ENCODE measurements at places on chromosomes 13 and 19.
A peak's percentile ranks its signal among the peaks of the same experiment; 100 is the strongest.

- no peak for DNase-seq
Observed at GRCh38 chr13:47846886-47847285, 154.2 kb downstream of the SUCLA2 start.

DNA sequence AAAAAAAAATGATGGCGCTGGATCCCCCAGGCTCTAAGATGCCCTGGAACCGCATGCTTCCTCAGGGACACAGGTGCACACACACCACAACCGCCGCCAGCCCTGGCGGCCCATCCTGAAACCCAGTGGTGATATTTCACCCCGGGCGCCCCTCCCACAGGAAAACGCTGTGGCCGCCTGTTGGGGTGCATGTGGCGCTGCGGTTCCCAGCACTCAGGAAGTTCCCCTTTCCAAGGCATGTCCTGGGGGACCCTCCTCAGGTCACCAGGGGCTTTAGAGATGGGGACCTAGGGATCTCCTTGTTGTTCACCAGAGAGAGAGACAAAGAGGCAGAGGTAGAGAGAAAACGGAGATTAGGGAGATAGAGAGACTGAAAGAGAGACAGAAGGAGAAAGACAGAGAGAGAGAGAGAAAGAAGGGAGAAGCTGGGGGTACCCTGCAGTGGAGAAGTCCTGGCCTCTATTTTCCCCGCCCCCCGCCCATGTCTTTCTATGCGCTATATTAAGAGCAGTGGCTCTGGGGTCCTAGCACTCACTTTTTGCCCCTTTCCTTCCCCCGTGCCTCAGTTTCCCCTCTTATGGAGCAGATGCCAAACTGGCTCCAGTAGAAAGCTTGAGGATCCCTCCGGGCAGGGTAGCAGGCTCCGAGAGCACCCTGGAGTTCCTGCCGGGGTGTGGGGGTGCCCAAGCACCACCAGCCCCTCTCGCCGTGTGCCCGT, 2.3 kb downstream of the ADGRE2 start:
- DNase-seq: no peak

- no peak for DNase-seq
Observed at GRCh38 chr19:34943861-34944573, 17.3 kb downstream of the ZNF30 start.

GRCh38 chr13:112792511-112792910, 102.7 kb downstream of the ATP11A start:
- DNase-seq: no peak

- no peak for DNase-seq
Observed at GRCh38 chr19:11330127-11330526, 9.3 kb downstream of the RAB3D start.

GRCh38 chr13:33283195-33283911, 2.2 kb downstream of the STARD13 start:
- DNase-seq: no peak

GRCh38 chr13:48532256-48532505, 699 bp downstream of the RCBTB2 start:
- no peak for DNase-seq

GRCh38 chr19:16094360-16095070, 17.2 kb upstream of the RAB8A start:
- DNase-seq: no peak

GRCh38 chr19:33720691-33721682, 75.7 kb upstream of the KCTD15 start:
- no peak for DNase-seq

DNA sequence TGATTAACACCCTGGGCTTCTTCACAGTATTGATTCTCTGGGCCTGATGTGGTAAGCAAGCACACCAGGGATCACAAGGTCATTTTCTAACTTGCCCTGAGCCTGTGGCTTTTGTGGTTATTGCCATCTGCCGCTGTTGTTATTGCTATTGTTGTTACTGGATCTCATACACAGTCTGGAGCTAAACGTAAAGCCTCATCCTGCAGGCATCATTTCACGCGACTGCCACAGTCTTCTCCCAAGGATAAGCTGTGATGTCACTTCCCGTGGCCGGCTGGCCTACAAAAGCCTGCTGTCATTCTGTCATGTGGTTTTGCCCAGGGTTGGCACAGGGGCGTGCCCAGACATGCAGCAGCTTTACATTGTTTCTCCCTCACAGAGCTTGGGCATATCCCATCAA, 154.0 kb upstream of the GPR12 start:
- no peak for DNase-seq

GRCh38 chr19:8123683-8124082, 25.7 kb downstream of the FBN3 start:
- no peak for DNase-seq

DNA sequence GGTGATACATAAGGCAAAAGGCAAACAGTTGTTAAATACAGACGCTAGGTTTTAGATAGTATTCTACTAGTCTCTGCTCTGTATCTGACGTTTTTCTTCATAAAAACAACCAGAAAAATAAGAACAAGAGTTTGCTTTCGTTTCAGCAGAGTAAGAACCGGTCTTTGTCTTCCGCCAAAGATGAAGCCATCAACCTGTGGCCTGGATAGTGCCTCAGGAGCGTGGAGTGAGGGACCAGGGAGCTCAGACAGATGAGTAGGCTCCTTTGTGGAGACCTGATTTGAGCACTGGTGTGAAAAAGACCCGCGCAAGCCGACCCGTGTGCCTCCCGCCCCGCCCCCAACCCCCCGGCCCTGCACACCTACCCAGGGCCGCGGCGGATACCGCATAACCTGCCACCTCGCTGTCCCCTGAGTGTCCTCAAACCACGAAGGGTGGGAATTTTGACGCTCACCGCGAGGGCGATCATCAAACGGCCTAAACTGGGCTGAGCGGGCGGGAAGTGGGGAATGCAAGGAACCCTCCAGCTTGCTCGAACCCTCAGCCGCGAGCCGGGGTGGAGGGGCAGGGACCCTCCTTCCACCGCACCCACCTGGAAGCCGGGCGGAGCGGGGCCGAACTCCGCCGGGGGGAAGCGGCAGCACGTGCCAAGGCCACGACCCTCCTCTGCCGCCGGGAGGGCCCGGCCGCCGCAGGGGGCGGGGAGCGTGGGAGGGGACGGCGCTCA, 866 bp upstream of the LMO7 start:
- DNase-seq: peak; percentile 5

GRCh38 chr19:29781386-29782259, 30.2 kb upstream of the CCNE1 start:
- no peak for DNase-seq

GRCh38 chr13:114161028-114161556, 18.0 kb upstream of the CFAP97D2 start:
- DNase-seq: no peak

GRCh38 chr13:92769046-92769445, 457.6 kb upstream of the GPC6 start:
- no peak for DNase-seq

DNA sequence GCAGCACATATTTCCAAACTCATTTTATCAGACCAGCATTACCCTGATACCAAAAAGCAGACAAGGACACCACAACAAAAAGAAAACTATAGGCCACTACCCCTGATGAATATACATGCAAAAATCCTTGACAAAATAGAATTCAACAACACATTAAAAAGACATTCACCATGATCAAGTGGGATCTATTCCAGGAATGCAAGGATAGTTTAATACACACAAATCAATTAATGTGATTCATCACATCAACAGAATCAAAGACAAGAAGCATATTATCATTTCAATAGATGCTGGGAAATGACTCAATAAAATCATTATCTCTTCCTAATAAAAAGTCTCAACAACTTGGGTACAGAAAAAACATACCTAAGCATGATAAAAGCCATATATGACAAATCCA, 11.2 kb downstream of the ZNF347 start:
- DNase-seq: no peak

DNA sequence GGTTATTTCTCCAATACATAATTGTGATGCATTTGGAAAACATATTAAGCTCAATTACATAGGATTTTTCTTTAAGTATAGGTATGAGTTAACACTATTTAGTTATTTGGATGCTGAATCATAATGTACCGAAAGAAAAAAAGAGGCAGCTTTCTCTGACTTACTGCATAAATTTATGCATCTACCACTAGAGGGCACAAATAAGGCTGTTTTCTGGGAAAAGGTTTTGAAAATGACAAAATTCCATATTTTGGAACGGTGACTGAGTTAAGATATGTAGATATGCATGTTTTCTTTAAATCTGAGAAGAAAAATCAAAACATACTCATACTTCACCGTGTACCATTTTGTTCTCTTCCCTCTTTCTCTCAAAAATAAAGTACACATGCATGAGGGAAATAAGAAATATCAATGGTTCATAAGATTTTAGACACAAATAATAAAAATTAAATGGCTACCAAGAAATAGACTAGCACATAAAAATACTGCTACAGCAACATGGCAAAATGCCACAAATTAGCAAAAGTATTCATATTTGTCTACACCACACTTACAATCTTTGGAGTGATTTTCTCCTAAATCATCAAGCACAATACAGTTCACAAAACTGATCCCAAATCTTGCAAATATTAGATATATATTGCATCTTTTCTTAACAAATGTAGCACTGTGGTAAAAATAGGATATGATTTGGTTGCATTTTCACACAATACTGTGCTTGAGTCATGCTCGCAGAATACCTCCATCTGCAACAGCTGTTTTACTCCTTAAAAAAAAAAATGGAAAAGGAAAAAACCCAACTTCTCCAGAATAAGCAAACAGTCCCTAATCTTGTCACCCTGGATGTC, 260.0 kb downstream of the FGF14 start:
- DNase-seq: no peak

- no peak for DNase-seq
Observed at GRCh38 chr13:33494596-33495204, 209.1 kb upstream of the STARD13 start.

GRCh38 chr19:58296104-58296503, 9.1 kb upstream of the ERVK3-1 start:
- no peak for DNase-seq

DNA sequence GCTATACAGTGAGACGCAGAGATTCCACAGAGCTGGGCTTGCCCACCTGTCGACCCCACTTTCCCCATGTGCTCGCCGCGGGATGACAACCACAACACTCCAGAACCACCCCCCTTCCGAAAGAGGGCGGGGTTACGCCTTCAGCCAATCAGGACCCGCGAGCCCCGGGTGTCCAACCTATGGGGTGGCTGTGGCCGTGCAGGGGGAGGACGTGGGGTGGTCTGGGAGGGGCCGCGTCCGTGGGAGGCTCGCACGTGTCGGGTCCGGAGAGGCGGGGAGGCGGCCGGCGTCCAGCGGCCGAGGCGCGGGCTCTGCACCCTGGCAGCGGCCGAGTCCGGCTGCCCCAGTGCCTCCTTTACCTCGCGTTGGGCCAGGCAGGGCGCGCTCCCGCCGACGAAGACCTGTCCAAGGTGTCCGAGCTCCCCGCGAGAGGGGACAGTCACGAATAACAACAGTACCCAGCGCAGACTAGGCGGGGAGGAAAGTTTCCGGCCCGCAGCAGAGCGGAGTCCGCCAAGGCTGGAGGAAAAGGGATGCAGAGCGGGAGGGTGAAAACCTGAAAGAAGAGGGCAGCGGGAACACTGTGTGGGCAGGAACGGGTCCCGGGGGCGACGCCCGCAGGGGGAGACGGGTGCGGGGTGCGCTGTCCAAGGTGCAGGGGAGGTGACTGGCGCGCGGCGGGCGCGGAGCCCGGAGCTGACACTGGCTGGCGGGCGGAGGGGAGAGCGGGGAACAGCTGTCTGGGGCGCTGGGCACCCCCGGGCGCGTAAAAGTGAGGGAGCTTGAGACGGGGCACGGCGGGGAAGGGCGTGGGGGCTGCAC, 911 bp downstream of the ENOX1 start:
- peak; percentile 30 for DNase-seq

DNA sequence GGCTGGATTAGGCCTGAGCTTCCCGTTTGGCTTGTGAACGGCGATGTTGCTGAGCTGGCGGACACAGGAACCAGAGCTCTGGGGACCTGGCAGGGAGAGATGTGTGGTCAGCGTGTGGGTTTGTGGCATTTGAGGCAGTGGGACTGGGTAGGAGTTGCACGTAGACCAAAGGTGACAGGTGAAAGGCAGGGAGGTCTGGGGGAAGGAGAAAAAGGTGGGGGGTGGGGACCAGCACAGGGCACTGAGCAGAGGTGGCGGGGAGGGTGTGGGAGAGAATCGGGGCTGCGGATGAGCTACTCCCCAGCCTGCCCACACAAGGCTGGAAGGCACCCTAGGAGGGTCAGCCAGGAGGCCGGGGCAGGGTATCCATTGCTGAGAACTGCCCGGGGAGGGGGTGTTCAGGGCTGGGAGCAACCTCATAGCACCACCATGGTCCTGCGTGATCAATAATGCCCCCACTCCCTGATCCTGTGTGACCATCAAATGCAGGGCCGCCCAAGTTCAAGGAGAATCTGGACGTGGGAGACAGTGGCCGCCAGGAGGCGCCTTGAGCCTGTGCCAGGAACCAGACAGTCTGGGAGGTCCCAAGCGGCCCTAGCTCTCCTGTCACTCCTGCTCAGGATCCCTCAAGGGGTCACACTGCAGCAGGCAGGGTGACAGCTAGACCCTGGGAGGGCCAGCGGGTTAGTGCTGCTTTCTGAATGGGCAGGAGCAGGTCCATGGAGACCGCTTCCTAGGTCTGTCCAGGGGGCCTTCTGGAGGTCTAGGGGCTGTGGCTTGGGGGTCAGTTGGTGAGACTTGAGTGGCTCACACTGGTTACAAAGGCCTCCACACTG, 12.8 kb upstream of the SELENOW start:
- peak; percentile 50 for DNase-seq

- DNase-seq: no peak
Observed at GRCh38 chr13:35984776-35985453, 146.3 kb downstream of the DCLK1 start.

GRCh38 chr19:53947624-53948023, 15.1 kb upstream of the CACNG8 start:
- no peak for DNase-seq

DNA sequence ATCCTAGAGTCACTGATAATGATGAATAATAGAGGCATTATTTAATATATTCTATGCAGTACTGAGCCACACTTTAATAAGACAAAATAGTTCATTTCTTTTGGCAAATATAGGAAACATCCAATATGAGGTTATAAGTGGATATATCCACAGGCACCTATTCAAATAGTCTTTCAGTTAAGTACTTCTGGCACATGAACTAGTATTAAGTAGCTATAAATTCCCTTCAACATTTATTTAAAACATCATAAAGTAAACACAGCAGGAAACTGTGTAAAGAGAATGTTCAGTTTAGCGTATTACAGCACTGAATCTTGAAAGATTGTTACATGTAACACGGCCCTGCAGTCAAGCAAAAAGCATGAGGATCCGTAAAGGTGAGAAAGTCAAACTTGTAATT, 463.3 kb upstream of the KLF12 start:
- DNase-seq: no peak

DNA sequence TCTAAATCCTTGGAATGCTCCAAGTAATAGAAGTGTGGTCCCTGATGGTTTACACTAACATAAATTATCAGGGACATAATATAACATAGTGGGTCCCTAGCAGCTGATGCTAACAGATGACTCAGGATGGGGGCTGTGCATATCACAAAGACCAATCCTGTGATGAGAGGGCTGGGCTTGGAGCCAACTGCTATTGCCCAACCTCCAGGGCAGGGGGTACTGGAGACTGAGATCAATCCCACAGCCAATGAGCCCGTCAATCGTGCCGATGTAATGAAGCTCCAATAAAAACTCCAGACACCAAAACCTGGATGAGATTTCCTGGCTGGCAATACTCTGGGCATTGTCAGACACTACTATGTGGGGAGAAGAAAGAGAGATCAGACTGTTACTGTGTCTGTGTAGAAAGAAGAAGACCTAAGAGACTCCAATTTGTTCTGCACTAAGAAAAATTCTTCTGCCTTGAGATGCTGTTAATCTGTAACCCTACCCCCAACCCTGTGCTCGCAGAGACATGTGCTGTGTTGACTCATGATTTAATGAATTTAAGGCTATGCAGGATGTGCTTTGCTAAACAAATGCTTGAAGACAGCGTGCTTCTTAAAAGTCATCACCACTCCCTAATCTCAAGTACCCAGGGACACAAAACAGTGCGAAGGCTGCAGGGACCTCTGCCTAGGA, 33.4 kb downstream of the ABCC4 start:
- DNase-seq: no peak
